GM12891 (cell line): ENCODE measurements at places on chromosomes 1 and 21.

DNA sequence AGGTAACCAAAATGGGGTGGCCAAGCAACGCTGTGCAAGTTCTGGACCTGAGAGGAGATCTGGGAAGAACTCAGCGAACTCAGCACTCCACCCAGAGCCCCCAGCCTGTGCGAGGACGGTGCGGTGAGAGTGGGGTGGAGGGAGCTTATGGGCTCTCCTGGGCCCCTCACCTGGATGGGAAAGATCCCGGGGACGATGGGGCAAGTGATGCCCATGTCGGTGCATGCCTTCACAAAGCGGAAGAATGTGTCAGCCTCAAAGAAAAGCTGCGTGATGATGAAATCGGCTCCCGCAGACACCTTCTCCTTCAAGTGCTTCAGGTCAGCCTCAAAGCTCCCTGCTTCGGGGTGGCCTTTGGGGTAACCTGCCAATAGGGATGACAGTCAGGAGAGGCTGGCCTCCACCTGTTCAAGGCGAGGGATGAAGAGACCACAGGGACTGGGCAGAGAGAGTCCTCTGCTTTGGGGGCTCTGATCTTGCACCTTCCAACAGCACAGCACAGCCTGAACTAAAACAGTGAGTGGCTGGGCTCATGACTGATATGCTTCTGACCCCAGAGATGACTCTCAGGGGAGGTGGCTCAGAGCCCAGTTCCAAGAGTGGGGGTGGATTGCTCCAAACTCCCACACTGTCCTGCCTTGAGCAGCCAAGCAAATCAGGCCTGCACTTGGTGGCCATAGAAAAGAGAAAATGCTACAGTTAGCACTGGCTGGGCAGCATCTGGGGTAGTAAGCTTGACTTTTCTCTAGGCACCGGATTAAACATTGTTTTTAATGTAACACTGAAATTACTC is 9.5 kb downstream of the MTHFR start:
- no peak for DNase-seq

GRCh38 chr1:178928041-178928440 is 57.2 kb upstream of the ANGPTL1 start:
- no peak for DNase-seq

DNA sequence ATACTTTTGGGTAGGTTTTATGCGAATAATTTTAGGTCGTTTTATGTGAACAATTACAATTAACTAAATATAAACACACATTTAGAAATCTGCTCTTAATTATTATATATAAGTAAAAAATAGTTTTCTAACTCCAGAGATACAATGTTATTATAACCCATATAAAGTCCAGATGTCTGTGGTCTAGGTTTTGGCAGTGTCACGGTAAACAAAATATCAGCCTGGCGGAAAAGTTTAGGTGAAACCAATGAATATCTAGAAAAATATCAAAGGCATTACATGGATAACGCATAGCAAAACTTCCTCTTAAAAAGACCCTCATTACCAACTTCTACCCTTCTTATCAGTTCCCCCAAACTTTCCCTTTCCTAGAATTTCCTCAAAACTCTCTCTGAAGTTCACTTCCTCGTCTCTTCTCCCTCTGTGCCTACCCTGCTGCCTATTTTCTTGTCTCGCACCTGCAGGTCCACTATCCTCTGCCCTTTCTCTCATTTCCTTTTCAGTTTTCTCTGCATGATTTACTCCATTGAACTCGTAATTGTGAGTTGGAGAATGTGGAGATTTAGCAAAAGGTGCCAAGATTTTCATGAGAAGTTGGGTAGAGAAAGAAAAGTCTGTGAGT is 21.8 kb downstream of the VTCN1 start:
- DNase-seq: no peak

GRCh38 chr1:97567000-97567749 is 353.7 kb downstream of the DPYD start:
- no peak for DNase-seq

DNA sequence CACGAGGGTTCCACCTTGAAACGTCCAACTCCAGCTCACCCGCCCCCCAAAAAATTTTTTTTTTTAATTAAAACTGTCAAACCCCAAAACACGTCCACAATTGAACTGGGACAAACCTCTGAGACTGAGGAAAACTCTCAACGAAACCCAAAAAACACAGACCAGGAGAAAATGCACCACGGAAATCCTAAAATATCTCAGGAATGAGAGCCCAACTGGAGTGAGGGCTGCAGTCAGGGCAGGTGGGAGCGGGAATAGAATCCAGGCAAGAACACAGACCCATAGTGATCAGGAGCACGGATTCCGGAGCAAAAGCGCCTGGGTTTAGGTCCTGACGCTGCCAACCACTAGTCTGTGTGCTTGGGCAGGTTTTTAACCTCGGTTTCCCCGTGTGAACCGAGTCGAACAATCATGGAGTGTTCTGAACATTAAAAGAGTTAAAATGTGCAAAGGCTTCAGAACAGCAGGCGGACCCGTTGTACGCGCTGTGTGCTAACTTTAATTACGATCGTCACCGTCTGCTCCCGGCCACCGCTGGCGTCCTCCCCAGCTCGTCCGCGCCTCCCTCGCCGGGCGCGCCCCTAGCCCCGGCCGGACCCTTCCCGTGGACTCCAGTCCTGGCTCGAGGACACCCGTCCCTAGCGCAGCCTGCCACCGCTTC is 624 bp downstream of the ARHGAP29 start:
- DNase-seq: no peak

DNA sequence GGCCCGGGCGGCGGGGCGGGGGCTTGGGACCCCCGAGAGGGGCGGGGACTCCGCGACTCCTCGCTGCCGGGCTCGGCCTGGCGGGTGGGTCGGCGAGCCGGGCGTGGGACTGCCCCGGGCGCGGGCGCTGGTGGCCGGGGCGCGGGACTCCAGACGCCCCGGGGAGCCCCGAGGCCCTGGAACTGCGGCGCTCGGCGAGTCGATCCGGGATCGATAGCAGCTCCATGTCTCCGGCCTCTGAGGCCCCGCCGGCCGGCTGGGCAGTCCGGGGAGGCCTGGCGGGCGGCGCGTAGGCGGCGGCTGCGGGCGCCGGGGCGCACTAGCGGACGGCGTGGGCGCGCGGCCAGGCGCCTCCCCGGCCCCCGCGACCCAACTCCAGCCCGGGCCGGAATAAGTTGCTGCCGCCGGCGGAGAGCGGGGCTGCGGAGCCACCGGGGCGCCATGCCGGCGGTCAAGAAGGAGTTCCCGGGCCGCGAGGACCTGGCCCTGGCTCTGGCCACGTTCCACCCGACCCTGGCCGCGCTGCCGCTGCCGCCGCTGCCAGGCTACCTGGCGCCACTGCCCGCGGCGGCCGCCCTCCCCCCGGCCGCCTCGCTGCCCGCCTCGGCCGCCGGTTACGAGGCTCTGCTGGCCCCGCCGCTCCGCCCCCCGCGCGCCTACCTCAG is 400 bp downstream of the SAMD11 start:
- DNase-seq: no peak

DNA sequence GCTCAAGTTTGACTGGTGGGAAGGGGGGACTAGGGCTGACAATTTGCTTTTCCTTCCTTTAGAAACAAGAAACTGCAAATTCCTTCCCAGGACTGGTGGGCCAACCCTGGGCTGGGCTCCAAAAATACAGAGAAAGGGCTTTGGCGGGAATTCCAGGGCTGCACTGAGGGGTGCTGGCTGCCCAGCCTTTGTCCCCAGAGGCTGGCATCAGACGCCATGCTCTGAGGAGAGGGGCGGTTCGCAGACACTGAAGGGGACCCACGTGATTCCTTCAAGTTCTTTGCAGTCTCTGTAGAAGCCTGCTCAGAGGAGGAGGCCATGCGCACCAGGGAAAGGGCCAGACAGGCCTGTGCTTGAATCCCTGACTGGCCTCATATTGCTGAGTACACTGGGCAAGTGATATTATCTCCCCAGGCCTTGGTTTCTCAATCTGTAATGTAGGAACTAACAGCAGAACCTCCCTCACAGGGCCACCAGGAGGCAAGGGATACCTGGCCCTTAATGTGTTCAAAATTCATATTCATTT is 119.5 kb downstream of the EPHB2 start:
- no peak for DNase-seq

GRCh38 chr1:201562659-201563405 is 23.9 kb downstream of the NAV1 start:
- no peak for DNase-seq

DNA sequence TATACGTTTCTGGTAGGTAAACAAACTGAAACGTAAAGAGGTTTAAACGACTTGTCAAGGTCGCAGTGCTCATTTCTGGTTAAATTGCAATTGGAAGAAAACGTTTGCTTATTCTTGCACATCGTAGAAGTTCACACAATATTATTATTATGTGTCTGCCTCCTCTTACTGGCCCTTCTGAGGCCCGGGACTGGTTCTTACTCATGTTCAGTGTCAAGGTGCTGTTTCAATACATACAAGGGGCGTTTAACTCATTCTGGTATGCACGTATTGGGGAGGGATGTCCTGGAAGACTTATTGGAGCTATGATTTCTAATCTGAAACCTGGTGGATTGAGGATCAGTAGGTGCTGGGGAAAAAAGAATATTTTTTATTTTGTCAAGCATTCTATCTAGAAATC is 932 bp downstream of the RPF1 start:
- no peak for DNase-seq

GRCh38 chr21:43369124-43369523 is 57.8 kb downstream of the SIK1 start:
- no peak for DNase-seq

DNA sequence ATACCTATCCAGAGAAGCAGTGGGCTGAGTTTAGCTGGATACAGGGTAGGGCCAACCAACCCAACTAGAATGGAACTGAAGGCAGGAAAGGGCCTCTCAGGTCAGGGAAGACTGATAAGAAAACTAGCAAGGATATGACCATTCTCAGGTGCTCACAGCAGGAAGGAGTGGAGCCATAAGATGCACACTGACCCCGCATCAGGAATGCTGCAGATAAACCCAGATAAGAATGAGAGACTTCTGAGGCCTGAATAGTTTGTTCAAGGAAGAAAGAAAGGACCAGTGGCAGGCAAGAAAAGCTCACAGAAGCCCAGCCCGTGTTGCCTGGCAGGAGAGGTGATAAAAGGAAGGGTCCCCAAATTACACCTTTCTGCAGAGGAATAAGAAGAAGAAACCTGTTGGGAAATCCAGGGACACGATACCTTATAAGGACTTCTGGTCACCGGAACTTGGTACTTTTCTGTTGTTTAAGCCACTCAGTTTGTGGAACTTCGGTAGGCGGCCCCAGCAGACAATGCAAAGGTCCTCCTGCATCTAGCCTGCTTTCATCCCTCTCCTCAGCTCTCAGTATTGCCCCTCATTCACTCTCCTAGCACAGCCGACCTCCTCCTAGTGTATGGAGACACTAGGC is 58.9 kb downstream of the ATP1A1 start:
- no peak for DNase-seq

DNA sequence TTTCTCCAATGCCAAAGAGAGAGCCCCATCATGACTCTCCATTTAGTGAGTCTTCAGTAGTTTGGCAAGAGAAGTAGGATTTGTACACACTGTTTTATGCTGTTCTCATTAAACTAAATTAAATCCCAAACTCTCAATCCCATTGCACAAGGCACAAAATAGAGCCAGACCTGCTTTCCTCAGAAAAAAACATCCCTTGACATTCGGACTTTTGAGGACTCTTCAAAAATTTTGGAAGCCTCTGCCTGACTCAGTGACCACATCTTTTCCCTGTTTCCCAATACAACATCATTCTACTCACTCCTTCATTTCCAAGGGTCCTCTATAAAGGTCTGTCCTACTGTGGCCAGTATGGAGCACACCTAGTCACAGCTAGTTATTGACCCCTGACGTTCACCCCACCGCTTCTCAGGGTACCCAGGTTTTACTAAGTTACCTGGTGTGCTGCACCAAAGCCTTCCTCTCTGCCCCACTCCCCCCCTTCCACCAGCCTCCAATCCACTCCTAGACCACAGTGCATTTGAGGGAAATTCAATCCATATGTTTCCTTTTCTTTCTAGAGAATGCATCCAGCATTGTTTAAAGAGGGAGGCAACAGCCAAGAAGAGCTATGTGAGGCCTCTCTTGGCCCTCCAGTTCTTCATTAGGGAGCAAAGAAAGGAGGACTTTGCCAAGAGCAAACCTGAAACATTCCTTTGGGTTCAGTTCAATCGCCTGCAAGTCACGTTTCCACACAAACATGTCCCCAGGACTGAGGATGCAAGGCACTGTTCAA is 428.7 kb downstream of the PLPP3 start:
- DNase-seq: no peak
